Spinal cord (tissue), 10 donors: ENCODE measurements at places on chromosomes 3 and 15. TPM values are rescaled to one million over a fixed set of nuclear protein-coding genes. Genes with fewer than 3 reads are reported as not detected.

HTD2 gene
- 12.5 TPM for polyA plus RNA-seq

DNA sequence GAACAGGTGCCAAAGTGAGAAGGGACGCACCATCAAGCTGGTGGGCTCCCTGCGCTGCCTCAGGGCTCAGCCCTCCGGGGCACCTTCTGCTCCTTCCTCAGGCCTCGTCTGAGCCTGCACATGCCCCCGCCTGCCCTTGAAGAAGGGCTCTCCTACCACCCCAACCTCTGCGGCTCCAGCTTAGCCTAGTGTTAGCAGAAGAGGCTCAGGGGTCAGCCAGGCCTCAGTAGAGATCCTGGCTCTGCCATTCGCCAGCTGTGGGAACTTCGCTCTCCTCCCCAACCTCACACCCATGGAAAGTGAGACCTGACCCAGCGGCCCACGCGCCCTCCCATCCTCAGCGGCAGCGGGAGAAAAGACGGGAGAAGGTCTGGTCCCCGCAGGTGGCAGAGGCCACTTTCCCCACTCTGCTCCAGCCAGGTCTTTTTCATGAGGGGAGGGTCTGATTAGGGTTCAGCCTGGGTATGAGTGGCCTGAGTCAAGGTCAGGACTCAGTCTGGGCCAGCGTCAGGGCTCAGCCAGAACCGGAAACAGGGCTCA, 8.2 kb downstream of the GRIP2 start:
- DNase-seq: no peak

DNA sequence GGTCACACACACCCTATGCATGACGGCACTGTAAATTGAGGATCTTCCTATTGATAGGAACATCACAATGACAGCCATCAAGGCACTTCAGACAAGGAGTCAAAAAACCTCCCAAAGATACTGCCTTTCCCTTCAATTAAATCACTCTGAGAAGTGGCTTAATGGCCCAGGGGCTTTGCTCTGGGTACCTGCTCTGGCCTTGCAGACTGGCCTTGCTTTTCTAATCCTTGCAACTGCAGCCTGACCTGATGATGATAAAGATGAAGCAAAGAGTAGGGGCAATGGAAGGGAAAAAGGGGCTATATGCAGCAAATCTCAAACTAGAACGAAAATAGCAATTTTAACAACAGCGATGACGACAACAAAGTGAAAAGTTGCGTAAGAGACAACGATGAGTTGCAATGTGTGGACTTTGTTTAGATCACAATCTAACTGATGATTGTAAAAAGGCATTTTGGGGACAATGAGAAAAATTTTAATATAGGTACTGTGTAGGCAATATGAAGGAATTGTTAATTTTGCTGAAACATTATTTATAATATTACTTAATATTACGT, 14.6 kb downstream of the ADAMTS9 start:
- no peak for DNase-seq

- DNase-seq: no peak
Observed at GRCh38 chr3:67414740-67415139, 239.7 kb downstream of the SUCLG2 start.

DNA sequence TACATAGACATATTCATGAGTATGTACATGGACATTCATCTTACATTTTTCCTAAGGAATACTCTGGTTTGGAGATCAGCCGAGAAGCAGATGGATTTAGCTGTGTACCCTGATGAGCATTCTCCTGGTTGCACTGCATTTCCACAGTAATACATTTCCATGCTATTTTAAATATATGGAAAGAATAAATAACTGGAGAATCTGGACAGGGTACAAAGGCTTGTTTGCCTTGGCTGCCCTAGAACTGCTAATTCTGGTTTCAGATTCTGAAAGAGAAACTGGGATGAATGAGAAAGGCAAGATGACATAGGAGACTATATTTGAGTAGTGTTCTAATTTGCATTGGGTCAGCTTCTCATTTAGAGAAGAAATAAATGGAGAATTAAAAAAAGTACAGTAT, 190.8 kb upstream of the FAM3D start:
- peak; percentile 33 for DNase-seq

DNA sequence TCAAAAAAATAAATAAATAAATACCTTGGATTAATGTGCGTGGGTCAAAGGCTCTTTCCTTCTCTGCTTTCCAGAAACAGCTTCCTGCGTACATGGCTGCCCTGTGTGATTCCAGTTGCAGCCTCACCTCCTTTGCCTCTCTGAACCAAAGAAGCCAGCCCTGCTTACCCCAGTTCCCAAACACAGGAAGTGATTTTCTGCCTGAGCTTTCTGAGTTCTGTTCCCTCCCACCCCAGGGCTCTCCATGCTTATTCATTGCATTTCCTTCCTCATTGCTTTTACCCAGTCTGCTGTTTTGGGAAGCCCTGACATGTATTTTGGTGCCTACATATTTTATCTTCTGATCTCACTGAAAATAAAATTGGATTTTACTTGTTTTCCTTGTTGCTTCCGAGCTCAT, 15.4 kb downstream of the ZSCAN2 start:
- no peak for DNase-seq
